ENCODE measurements at places on chromosomes 7 and 10.
A peak's percentile ranks its signal among the peaks of the same experiment; 100 is the strongest.

DNA sequence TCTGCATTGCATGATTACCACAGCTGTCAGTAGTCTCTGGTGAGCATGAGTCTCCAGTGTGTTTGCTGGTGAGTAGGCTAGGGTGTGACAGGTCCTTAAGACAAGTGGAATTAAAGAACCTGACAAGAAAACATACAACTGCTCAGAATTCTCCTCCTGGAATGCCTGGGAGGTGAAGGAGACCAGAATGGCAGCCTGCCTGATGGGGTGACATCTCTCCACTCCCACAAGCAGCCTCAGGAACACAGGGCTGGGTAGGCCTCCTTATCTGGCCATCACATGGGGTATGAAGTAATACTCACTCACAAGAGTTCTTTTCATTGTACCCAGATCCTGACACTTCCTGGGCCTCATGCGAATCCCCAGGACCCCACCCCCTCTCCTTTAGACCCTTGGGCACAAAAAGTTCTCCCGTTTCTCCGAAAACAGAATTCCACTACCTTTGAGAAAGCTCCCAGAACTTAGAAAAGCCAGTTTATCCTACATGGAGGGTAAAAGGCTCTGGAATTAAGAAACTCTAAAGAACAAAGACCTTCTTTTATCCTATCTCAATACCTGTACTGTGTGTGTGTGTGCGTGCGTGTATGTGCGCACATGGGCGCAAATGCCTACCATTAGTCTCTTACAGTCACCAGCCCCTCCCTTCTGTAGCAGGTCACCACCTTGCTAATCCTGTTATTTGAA, 33.4 kb upstream of the C1GALT1 start:
- peak; percentile 65 for DNase-seq

DNA sequence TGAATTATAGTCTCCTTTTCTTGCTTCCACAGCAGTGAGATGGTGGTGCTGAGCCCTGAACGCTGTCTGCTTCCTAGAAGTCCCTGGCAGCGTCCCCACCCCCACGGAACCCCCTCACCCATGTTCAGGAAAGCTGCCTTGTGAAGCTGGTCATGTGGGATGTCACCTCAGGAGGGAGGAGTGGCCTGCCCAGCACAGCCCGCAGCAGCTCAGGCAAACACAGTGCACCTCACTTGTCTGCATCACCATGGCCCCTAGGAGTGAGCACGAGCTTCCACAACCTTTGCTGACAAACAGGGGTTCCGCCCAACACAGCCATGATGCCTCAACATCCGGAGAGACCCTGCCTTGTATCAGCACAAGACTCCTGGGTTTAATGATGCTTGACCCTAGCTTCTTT, 508.9 kb downstream of the RPS24 start:
- no peak for DNase-seq

DNA sequence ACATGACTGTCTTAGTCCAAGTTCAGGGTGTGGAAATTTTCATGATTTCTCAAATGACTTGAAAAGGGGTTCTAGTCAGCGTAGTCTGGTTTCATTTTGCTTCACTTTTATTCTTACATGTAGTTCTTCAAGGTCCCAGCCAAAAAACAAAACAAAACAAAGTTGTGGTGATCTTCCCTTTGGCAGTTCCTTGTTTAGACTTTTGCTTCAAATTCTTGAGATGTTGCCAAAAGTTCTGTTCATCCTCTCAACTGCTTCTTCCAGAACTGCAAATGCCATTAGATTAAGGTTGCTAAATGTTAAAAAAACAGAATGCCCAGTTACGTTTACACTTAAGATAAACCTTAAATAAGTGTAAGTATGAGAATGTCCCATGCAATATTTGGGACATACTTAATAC, 370.8 kb upstream of the LRRTM3 start:
- peak; percentile 3 for DNase-seq

- DNase-seq: no peak
These were observed 824.9 kb downstream of the TNS3 start for GRCh38 chr7:46756996-46757395.

DNA sequence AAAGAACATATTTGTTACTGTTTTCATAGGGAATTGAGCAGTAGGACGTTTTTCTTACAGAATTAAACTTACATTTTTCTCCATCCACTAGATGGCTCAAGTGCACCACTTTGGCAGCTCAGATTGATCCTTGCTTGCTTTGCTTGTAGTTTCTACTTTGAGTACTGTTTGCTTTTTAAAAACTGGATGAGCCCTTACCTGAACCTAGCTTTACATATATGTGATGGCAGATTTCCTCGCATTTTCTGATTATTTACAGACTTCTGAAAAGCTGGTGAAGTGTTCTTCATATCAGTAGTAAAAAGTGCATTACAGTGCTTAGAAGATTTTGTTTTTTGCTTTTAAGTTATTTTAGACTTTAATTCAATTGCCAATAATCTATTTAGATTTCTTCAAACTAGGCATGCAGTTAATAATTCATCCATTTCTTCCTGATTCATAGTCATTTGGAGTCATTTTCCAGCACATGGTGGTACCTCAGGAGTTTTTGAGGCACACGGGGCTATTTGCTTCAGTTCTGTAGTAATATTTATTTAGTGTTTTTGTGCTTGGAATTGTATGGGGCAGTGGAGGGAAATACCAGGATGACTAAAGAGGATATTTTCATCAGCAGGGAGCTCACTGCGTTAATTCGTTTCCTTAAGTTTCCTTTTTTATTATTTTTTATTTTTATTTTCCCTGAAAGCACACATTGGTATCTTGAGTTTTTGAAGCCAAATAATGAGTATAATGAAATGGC, 57.3 kb downstream of the MAPK8 start:
- DNase-seq: peak; percentile 86

- DNase-seq: no peak
These were observed 31.6 kb upstream of the C10orf67 start for GRCh38 chr10:23376229-23376655.

- DNase-seq: peak; percentile 21
These were observed 203.3 kb downstream of the BAMBI start for GRCh38 chr10:28880683-28880950.

DNA sequence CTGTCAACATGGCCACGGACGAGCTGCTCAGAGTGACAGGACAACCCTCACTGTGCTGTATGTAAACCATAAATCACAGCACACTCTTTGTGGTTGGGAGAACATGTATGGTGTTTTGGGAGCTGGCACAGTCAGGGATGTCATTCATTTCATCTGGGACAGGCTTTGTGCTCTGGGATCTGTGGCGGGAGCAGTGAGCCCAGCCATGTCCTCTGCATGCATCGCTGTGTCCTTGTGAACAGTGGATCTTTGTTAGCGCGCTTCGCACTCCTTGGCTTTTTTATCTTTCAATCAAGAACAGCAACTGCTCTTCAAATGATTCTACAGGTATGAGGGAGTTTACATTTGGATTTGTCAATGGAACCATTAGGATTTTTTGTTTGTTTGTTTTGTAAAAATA, 7.1 kb downstream of the CCM2 start:
- DNase-seq: no peak

DNA sequence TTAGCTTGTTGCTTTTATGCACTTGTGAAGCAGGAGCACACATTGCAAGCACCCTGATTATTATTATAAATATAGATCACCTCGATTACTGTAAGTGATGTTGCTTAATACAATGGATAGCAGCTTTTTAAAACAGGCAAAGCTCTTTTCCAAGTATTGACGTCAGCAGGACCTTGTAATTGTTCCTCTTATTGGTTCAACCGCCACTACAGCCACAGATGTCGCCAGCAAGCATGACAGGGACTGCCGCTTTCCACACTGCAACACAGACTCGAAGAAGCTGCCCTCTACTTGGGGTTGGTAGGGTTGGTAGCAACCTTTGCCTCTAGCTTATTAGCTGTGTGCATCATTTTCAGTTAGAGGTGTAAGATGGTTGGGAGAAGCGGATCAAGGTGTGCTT, 167.6 kb downstream of the ZNF365 start:
- no peak for DNase-seq

GRCh38 chr7:24318326-24318725, 34.3 kb downstream of the NPY start:
- no peak for DNase-seq

- no peak for DNase-seq
These were observed 155.4 kb downstream of the CELF2 start for GRCh38 chr10:11173042-11173441.

DNA sequence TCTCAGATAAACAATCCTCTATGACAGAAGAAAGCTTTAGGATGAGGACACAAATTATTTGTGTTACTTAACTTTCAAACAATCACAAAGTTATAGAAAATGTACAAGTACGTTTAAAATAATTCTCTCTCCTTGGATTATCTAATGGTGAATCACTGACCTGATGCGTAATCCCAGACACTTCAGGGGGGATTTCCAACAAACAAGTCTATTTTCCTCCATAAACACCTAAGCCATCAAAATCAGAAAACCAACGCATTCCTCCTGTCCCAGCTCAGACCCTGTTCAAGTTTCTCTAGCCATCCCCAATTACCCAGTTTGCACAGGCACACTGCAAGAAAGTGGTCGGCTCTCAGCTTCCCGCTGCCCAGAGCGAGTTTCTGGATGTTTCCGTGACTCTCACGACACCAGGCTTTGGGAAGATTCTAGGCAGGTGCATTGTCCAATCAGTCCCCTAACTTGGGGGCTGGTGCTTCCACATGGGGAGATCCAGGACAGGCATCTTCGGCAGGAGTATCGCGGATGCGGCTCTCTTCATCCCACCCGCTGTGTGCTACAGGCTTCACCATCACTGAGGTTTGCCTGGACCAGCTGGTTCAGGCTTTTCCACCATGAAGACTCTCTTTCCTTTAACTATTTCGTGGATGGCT, 200.0 kb downstream of the ZMYND11 start:
- peak; percentile 58 for DNase-seq

DNA sequence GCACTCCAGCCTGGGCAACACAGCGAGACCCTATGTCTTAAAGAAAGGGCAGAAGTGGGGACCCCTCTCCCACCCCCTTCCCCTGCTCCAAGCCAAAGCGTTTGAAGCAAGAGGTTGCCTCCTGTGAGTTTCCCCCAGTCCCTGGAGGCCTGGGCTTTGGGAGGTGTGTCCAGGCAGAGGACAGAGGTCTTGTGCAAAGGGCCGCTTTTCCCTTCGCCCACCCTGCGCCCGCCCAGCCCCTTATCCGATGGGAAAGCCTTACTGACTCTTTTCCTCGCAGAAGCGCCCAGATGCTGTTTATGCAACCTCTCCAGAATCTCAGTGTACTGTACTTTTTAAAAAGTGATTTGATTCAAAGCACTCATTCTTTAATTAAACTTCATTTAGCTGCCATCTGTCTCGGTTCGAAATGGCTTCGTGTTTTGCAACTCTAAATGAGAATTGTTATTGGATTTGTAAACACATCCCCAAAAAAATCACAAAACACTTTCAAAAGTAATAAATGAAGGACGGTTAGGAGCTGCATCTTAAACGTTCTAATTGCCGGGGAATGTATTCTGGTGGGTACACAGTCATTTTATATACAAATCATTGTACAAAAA, 50.5 kb upstream of the GTF2I start:
- DNase-seq: no peak

DNA sequence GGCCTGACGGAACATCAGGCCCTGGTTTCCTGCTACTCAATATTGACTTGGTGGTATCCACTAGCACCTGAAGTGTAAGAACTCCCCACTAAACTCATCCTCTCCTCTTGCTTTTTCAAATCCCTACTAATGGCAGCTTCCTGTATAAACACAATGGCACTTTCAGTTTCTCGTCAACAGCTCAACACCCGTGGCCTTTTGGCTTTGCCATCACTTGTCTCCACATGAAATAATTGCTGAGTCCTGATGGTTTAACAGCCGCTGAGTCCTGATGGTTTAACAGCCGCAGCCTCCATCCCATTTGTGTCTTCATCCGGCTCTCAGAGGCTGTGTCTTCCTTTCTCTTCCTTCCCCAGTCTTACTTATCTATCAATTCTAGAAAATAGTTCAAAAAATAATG, 261.4 kb upstream of the PITRM1 start:
- DNase-seq: no peak

DNA sequence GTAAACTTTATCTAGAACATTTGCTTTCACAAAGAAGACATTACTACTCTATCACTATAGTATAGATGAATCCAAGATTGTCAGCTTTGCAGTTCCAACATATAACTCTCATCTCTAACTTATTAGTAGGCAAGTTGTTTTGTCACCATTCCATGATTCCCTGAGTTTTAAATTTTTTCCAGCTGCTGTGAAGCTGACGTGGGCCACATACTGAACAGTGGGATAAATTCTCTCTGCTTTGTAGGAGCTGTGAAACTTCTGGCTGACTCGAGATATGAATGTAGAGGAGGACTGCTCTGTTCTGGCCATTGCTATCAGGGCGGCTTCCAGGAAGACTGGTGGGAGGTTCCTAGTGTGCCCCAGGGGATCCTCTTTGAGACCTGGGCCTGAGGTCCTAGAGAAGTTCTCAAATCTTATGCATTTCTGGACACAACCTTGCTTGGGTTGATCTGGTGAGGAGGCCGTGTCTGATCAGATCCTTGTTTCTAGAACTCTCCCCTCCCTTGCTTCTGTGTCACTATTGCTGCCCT, 58.0 kb downstream of the LSMEM1 start:
- DNase-seq: no peak

DNA sequence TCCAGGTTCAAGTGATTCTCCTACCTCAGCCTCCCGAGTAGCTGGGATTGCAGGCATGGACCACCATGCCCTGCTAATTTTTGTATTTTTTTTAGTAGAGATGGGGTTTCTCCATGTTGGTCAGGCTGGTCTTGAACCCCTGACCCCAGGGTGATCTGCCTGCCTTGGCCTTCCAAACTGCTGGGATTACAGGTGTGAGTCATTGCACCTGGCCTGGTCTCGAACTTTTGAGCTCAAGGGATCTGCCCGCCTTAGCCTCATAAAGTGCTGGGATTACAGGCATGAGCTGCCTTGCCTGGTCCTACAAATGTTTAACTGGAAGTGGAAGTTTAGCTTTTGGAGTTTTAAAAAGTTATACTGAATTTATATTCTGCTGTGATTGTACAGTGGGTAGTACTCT, 2.8 kb downstream of the MLLT10 start:
- no peak for DNase-seq

DNA sequence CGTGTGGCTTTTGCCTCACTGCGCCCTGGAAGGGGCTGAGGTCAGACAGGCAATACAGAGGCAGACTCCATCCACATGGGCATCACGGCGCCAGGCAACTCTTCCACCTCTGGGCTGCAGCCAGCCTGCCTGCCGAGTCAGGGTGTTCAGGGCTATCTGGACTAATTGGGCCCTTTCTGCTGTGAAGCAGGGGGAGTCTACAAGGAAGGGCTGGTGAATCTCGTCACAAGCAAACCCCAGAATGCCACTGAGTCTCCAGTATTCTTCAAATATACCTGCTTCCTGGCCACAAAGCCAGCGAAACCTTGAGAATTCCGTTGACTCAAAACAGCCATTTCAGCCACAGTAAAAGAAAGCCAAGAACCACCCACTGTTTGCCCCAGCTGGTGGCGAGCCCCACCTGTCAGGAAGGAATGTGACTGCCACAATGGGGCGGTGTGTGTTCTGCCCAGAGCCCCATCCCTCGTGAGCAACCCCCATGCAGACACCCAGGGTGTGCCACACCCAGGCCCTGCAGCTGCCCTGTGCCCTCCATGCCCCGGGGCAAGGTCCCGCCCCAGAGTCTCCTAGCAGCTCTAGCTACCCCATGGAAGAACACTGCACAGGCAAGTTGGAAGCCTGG, 117.3 kb downstream of the FAM53B start:
- DNase-seq: no peak

GRCh38 chr7:134890246-134891240, 95.8 kb upstream of the AGBL3 start:
- peak; percentile 71 for DNase-seq

GRCh38 chr10:60666221-60666620, 112.1 kb upstream of the CDK1 start:
- peak; percentile 59 for DNase-seq
